ENCODE measurements at places on chromosomes 6 and 20.

DNA sequence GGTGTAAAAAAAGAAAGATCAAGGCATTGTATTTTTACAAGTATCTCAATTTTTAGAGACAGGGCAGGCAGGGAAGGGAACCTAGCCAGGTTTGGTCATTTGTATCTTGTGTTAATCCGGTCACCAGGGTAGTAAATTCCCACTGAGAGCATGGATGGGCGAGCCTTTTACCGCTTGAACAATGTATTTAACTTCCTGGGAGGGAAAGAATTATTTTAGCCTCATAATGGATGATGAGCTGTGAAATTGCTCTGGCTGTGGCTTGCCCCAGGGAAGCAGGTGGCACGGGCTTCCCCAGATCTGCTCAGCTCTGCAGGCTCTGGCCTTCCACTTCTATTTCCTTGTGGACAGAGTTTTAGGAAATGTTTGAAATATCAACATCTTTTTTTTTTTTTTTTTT lies 72.9 kb downstream of the TOX2 start:
- DNase-seq, result no peak

GRCh38 chr20:64196847-64197306 lies 32.6 kb downstream of the MYT1 start:
- DNase-seq, result no peak

DNA sequence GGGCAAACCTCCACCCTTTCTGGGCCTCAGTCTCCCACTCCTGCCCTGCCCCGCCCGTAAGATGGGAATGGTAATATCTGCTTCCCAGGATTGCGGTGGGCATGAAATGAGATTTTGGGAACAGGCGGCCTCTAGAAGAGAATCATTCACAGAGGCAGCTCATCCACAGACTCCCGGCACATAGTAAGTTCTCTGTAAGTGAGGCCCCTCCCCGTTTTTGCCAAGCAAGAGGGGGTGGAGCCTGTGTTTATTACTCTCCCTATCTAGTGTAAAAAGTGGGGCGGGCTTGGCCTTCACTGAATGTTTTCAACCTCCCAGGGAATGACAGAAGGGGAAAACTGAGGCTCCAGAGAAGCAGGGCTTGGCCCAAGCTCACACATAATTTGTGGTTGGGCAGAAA lies 20.0 kb downstream of the SUN5 start:
- no peak for DNase-seq

GRCh38 chr6:75495011-75495410 lies 1.4 kb upstream of the FILIP1 start:
- no peak for DNase-seq

DNA sequence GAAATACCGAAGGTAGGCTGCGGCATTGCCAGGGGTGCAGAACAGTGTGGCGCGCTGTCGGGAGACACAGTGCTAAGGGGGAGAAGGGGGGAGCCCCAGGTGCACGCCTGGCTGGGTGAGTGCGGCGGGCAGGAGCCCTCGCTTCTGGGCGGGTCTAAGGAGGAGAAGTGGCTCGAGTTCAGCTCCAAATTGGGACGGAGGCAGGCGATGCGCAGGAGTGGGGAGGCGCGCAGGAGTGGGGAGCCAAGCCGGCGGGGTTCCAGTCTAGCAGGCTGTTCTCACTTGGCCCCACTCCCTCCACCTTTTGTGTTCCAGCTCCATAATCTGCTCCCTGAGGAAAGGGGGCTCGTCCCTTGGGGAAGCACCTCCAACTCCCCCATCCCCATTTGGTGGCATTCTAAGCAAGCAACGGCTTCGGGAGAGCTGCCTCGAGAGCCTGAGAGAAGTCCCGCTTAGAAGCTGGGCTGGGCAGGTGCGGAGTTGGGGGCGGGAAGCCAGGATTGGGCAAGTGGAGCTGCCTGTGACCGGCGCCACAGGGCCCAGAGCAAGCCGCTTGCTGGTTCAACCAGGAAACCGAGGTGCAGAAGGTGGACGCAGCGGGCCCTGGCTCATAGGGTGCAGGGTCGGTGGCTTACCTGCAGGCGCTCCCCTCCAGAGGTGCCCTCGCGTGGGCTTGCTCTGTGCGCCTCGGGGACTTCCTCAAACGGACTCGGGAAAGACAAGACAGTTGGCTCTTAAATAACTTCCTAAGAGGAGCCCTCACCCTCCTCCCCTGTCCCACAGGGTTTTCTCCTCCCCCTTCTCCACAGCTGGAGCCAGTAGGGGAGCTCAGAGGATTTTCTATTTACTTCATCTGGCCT lies at the start of gene F13A1:
F13A1 (minus strand) TSS at position 711 of the 860 bp plus-strand sequence. CDS start 1,998 bp downstream, outside the sequence.
- DNase-seq, result no peak

GRCh38 chr6:17012421-17013225 lies 89.2 kb upstream of the STMND1 start:
- DNase-seq, result peak; percentile 36

- DNase-seq, result no peak
These were observed 223.1 kb upstream of the AGPAT4 start for GRCh38 chr6:161496941-161497340.

GRCh38 chr6:96809119-96809518 lies 28.2 kb downstream of the GPR63 start:
- DNase-seq, result no peak

GRCh38 chr6:53189554-53189953 lies 40.9 kb upstream of the GCM1 start:
- peak; percentile 52 for DNase-seq

- DNase-seq, result no peak
These were observed 57.5 kb upstream of the IL20RA start for GRCh38 chr6:137102050-137102848.

- no peak for DNase-seq
These were observed 68.0 kb upstream of the MBOAT1 start for GRCh38 chr6:20280288-20280621.

DNA sequence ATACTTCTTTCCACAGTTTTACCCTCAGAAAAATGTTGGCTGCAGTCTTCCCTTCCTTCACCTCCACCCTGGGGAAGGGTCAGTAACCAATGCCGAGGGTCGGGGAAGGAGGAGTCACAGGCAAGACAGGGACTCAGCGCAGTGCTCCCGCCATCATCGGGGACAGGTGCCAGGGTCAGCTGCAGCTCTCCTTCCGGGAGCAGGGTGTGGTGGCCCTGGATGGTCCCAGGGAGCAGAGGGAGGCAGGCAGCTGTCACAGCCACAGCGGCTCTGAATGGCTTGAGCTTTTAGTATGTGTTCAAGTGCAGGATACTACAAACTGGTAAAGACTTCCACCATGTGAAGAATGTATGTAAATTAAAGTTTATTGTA lies 26.0 kb upstream of the PI16 start:
- DNase-seq, result no peak

DNA sequence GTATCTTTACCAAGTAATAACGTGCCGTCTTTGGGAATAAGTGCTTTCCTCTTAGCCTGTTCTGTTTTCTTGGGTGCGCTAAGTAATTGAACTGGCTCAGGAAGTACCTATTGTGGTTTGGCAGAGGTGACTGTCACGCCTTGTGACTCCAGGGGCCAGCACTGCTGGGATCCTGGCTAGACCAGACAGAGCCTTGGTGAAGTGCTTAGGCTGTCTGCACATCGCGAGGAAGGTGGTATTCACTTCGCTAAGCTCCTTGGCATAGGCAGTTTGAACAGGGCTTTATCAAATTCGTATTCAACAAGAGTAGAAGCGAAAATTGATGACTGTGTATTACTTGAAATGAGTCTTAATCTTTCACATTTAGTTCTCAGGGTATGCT lies 17.6 kb downstream of the PRDM1 start:
- no peak for DNase-seq

- no peak for DNase-seq
These were observed 50.0 kb downstream of the SRC start for GRCh38 chr20:37395921-37396415.

DNA sequence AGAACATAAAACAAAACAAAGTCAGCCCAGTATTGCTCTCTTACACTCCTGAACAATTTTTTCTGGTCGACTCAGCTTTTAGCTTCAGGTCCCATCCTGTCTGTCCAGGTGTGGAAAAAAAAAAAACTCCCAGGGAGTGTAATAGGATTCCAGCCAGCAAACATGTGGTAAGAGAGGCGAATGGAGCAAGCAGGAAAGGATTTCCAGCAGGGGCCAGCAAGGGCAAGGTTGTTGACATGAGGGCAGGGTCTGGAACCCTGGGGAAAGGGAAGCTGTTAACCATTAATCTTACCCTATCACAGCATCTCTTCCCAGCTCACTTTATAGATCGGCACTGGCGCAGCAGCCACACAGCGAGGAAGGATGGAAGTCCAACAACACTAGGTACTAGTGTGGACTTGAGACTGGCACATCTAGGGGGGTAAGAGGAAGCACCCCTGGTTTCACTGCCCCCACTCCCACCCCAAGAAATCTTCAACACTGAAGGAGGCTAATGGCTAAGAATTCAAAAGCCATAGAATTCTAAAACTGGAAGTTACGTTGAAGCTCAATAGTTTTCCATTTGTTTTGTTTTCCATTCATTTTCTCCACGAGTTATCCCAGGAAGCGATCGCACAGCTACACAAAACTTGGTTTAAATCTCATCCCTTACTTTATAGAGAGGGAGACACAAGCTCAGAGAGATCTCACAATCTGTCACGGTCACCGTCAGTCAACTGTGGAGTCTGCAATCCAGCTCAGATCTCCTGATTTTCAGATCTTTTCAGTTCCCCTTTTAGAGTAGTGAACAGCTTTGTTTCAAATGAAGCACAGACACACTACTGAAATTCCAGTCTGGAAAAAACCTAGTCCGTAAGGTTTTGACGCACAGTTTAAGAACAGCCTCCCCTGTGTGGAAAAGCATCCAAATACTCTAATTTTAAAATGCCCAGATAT lies 53.3 kb downstream of the SLC22A23 start:
- no peak for DNase-seq

DNA sequence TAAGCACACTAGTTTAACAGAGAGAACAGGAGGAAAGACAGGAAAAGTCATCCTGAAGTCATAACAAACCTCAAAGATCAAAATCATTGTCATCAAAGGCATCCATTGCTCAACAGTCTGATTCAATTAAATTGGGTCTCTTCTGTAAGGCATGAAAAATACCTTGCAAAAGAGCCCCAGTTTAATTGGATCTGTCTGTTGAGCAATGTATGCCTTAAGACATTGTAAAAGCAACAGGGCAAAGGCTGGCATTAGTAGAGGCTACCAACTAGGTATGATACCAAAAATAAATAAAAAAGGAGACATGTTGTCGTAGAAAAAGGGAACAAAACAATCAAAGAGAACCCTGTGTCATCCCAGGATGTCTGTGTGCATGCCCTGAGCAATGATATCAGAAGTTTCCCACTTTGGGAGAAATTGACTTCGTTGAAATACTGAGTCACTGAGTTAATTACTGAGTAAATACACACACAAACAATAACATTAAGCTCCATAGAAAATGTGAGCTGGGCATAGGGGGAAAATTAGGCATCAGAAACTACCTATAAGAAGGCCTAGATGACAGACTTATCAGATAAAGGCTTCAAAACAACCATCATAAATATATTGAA lies 1013.8 kb upstream of the CITED2 start:
- DNase-seq, result no peak

DNA sequence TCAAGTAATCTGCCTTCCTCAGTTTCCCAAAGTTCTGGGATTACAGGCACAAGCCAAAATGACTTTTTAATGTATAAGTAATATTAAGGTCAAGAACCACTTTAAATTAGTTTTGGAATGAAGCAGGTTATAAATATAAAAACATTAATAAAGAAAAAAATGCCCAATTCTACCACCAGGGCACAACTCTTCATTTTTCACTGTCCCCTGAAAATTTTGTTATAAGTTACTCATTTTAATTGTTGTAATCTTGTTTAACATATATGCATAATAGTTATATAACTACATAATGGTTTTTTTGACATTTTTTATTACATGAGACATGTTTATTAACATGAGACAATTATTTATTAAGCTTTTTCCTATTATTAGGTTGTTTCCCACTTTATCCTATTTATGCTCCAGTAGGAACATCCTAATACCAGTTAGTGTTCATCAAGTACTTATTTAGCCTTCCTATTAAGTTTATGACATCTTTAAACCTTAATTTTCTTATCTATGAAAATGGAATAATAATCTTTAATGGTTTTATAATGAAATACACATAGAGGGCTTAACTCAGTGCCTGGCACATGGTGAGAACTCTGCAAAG lies 182.1 kb upstream of the SCGN start:
- no peak for DNase-seq

DNA sequence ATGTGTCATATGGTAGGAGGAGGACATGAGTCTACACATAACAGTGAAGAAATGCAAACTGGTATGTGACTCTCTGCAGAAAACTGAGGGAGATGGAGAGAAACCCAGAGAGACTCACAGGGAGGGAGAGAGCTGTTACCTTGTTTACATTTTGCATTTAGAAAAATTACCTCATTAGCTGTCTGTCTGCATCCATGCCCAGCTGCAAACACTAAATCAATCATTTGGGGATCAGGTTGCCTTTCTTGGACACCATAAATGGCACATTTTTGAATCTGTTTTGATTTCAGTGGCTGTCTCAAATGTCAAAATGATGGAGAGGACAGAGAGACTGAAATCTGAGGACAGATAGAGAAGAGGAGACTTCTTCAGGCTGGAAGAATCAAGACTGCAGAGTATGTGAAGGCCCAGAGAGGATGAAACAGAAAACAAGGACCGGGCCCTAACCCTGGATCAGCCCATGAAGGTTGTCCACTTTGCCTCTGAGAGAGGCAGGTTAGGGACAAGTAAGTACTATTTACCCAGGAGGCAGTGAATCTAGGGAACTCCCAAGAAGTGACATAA lies 92.2 kb downstream of the UNC5CL start:
- DNase-seq, result no peak

GRCh38 chr6:39104528-39104927 lies 10.5 kb downstream of the SAYSD1 start:
- no peak for DNase-seq

DNA sequence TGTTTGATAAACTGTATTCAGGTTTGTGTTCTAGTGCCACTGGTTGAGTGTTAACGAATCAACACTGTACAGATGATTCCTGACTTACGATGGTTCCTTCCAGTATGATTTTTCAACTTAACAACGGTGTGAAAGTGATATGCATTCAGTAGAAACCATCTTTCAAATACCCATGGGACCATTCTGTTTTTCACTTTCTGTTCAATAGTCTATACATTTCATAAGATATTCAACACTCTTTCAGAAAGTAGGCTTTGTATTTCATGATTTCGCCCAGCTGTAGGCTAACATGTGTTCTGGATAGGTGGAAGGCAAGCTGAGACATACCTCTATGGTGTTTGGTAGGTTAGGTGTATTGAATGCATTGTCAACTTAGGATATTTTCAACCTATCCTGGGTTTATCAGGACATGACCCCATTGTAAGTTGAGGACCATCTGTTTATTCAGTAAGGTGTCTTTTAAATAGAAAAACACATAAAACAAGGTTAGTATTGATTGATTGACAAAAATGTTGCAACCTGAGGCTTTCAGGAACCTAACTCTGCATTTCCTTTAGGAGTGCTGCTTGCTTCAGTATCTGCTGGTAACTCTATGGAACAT lies 32.3 kb downstream of the SYNJ2 start:
- no peak for DNase-seq
